GM12892 (cell line): ENCODE measurements at places on chromosomes 4 and X.

- DNase-seq, result no peak
Observed at GRCh38 chr4:139210486-139210885, 33.5 kb upstream of the ELF2 start.

DNA sequence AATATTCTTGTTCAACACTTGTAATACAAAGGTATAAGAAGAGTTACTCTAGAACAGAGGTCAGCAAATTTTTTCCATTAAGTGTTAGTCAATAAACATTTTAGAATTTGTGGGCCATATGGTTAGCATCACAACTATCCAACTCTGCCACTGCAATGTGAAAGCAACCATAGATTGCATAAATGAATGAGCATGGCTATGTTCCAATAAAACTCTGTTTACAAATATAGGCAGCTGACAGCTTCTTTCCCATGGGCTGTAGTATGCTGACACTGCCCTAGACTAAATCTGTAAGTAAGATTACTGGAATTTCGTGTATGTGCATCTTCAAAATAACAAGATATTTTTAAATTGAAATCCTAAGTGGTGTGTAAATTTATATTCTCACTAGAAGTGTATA is 73.7 kb downstream of the GABRA2 start:
- no peak for DNase-seq

DNA sequence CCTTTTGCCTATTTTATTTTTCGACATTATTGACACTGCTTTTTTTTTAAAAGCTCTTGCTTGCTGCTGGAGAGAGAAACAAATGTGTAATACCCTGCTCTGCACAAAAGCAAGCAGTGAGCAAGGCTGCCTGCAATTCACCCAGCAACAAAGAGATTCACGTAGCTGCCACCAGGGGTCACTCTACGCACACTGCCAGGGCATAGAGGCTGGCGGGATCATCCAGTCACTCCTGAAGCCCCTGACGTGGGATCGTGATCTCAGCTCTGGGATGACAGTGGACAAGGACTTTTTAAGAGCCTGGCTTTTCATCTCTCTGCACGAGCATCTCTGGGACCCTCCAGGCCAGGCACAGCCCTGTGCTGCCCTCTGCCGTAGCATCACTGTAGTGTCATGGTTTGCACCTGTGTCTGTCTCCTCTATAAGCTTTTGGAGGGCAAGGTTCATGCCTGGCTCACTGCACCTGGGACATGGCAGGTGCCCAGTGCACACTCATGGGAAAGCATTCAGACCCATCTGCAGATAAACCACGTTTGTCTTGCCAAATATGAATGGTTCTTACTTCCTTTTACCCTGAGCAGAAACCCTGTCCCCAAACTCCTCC is 19.8 kb downstream of the C4orf50 start:
- peak; percentile 56 for DNase-seq

GRCh38 chr4:61210186-61210939 is 10.2 kb downstream of the ADGRL3 start:
- DNase-seq, result no peak

GRCh38 chr4:3792813-3793212 is 26.6 kb downstream of the ADRA2C start:
- DNase-seq, result no peak

- DNase-seq, result no peak
Observed at GRCh38 chr4:47469951-47470350, 6.4 kb upstream of the COMMD8 start.

DNA sequence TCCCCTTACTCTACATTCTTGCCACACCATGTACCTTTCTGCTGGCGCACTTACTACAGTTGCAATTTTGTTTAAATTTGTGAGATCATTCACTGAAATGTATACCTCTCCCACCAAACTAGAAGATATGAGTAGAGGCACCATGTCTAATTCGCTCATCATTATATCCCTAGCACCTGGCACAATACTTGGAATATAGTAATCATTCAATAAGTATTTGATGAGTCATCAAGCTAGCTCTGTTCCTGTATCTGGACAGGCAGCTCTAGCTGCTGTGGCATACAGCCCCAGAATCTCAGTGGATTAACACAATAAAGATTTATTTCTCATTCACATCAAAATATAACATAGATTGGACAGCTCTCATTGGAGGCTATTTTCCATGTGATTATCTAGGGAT is 245.9 kb downstream of the IDS start:
- DNase-seq, result no peak

GRCh38 chrX:130295519-130296296 is 27.0 kb upstream of the ZNF280C start:
- no peak for DNase-seq

GRCh38 chrX:12138361-12139313 is at the start of gene FRMPD4:
TSS of gene FRMPD4 (plus strand) at chrX:12138473. CDS start at chrX:12138972, 499 bp downstream.
- no peak for DNase-seq

GRCh38 chr4:165079476-165079875 is 25.8 kb downstream of the TRIM75 start:
- DNase-seq, result no peak

GRCh38 chr4:145061318-145061920 is 36.6 kb downstream of the ANAPC10 start:
- no peak for DNase-seq

- no peak for DNase-seq
Observed at GRCh38 chrX:25154168-25154567, 138.4 kb upstream of the ARX start.

DNA sequence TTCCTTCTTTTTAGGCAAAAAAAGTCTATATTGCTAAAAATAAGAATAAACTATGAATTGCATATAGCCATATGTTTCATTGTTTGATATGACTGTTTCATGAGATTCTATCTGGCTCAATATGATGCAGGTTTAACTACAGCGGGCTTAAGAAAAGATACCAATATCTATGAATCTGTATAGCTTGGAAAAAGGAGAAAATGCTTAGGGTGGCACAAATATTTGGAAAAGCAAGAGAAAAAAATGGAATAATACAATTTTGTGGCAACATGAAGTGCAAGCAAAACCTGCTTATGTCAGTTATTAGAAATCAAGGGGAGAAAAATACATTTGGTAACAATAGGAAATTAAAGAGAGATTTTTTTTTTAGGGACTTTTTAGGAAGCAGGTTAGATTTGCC is 48.3 kb upstream of the NFKB1 start:
- DNase-seq, result no peak

DNA sequence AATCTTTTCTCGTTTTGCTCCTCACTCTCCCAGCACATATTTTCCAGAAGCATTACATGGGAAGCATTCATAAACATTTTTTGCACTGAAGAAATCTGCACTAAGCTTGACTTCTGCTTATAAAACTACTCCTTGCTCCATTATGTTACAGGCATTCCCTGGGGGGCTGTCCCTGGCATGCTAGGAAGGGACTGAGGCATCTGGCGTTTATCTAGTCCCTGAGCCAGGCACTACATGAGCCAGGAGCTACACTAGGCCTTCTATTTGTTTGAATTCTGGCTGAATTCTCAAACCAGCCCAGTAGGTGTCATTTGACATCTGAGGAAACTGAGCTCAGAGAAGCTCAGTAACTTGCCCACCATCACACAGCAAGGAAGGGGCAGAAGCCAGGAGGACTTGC is 43.3 kb downstream of the NHSL2 start:
- DNase-seq, result no peak

DNA sequence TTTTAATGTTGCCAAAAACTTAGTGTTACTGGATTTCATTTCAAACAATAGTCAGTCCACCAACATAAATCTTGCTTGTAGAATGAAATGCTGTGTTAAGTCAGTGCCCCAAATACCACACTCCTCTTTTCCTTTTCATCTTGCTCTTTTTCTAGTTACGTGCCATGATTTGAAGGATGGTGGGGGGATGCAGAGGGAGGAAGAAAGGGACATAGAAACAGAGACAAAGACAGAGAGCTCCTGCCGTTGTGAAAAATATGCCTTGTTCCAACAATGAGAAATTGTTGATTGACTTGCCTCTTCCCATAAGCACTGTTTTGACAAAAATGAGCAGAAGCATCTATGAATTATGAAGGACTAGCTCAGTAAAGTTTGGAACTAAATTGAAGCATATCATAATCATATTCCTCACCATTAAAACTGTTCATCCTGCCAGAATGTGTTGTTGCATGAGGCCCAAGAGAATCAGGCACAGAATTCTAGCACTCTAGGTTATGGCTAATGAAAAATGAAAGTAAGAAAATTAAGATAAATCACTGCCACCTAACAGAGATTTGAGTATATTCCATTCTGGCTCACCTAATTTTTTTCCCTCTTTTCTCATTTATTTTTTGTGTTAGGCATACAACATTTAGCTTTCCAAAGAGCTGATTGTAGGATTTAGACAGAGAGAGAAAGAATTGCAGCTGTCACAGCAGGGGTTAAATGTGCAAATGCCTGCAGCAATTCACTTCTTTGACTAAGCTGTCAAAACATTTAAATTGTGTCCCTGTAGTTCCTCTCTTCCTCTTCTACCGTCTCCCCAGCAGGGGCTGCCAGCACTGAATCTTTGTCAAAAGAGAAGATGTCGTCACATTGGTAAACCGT is 111.6 kb upstream of the PTPN13 start:
- DNase-seq, result no peak

DNA sequence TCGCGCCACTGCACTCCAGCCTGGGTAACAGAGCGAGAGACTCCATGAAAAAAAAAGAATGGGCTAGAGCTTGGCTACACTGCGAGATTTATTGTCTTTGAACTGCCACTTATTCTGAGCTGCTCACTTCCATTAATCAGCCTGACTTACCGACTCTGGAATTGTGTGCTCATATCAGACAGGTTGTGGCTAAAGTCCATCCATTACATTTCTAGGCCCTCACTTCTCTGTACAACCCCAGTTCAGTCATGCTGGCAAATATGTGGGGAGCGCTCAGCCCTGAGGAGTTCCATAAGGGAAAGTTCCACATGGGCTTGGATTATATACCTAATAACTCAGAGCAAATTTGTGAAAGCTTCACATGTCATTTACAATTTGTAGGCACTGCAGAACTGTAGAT is 270.6 kb downstream of the TRIML1 start:
- DNase-seq, result no peak

DNA sequence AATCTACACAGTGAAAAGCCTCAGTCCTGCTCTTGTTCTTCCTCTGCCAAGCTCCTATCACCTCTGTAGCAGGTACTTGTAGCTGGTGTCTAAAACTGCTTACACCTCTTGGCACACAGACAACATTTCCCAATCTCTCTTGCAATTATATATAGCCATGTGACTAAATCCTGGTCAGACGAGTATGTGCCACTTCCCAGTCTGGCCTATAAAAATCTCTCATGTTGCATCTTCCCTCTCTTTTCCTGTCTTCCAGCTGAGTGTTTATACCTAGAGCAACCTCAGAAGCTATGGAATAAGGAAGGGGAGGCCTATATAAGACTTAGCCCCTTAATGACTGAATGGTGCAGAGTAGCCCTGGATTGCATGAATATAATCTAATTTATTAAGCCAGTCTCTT is 105.8 kb downstream of the RNF150 start:
- DNase-seq, result no peak

DNA sequence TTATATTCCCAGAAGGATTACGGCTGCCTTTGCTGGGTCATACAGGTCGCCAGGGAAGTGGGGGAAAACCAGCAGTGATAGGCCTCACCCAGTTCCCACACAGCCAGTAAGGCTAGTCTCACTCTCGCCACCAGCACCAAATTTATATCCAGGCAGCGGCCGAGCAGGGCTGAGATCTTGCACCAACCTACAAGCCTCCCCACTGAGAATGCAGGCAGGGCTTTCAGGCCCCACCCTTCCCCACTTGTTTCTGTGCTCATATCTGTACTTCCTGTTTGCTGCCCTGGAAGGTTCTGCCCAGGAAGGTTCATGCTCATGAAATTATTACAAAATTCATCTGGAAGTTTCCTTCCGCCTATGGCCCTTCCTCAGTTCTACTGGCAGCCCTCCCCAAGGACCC is 179.7 kb downstream of the STIM2 start:
- DNase-seq, result no peak

GRCh38 chr4:6889101-6889735 is 20.4 kb upstream of the TBC1D14 start:
- no peak for DNase-seq

GRCh38 chrX:23251043-23251442 is 83.6 kb upstream of the PTCHD1 start:
- no peak for DNase-seq

DNA sequence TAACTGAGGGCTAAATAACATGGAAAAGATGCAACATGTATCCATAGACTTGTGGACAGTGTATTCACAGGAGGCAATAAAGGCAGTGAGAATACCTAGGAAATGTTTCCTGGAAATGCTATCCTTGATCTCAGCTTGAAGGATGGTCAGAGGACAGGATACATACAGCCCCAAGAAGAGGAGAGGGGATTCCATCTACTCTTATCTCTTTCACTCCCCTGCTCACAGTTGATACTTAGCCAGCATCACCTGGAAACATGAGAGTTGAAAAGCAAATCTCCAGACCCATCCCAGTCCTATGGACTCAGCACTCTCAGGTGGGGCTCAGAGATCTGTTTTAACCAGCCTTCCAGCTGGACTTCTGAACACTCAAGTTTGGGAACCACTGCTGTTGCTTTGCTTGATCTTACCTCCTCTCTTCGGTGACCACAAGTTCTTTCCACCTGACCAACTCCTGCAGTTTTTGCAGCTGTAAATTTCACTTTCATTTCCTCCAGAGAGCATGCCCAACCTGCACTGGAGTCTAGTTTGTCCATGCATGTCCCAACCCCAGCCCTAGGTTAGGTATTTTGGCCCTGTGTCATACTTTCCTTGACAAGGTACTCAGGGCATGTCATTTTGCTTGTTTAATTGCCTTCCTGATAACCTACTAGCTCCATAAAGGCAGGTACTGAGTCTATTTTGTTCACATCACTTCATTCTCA is 10.4 kb downstream of the RELL1 start:
- peak; percentile 49 for DNase-seq

- no peak for DNase-seq
Observed at GRCh38 chr4:19880206-19880605, 371.5 kb upstream of the SLIT2 start.

- no peak for DNase-seq
Observed at GRCh38 chrX:37993837-37994619, 12.3 kb upstream of the SYTL5 start.

- no peak for DNase-seq
Observed at GRCh38 chr4:28357990-28358389, 1497.3 kb downstream of the STIM2 start.

GRCh38 chr4:45120163-45120562 is 393.8 kb upstream of the GNPDA2 start:
- DNase-seq, result no peak

- no peak for DNase-seq
Observed at GRCh38 chr4:145492376-145492775, 10.7 kb downstream of the SMAD1 start.

GRCh38 chr4:174454815-174455473 is 67.3 kb downstream of the HPGD start:
- no peak for DNase-seq

GRCh38 chr4:144699565-144699964 is 53.6 kb downstream of the HHIP start:
- no peak for DNase-seq

DNA sequence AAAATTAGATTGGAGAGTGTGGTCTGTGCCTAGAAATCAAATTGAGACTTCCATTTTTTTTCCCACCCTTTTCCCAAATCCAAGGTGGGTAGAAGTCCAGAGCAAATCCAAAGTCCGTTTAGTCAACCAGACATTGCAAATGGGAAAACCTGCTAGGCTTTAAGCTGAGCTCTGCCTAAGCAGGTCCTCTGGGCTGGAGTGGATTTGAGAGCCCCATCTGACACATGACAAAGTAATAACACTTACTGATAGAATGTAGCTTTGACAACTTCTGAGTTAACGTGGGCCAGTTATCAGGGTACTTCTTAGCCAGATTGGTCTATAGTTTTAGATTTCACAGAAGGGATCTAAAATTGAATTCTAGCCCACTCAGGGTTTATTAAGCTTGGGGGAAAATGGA is 242.3 kb downstream of the GALNTL6 start:
- DNase-seq, result no peak
